ENCODE measurements at places on chromosomes 1 and 21.

- no peak for DNase-seq
Observed at GRCh38 chr21:29386803-29387202, 88.1 kb downstream of the BACH1 start.

DNA sequence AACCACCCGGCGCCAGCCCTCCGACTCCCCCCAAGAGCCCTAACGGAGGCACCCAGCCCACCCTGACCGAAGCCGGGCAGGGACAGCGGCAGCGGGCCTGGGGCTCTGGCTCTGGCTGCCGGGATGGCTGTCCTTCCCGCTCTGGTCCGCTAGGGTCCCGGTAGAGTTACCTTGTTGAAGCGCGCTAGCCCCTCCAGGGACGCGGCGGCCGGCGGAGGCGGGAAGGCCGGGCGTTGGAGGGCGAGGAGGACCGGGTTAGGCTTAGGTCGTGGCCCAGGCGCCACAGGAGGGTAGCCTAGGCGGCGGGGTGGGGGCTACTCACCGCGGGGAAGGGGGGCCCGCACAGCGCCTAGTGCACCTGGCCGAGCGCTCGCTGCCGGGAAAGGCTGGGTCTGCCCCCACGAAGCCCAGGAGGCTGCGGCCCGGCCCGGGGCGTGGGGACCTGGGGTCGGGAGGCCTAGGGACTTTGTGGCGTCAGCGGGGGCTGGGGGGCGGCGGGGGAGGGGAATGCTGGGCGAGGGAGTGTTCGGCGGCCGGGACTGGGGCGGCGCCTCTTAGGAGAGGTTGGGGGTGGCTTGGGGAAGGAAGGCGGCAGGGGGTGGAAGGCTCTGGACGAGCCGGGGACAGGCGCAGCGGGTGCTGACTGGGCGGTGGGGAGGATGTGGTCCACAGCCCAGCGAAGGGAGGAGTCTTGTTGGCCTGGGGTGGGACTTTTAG, at the start of gene TRIM17:
TSS of gene TRIM17 (minus strand) at position 645 of the 717 bp plus-strand sequence. CDS start 1,789 bp downstream, outside the sequence.
- DNase-seq = peak; percentile 17

- no peak for DNase-seq
Observed at GRCh38 chr1:189764391-189765320, 713.0 kb downstream of the BRINP3 start.

DNA sequence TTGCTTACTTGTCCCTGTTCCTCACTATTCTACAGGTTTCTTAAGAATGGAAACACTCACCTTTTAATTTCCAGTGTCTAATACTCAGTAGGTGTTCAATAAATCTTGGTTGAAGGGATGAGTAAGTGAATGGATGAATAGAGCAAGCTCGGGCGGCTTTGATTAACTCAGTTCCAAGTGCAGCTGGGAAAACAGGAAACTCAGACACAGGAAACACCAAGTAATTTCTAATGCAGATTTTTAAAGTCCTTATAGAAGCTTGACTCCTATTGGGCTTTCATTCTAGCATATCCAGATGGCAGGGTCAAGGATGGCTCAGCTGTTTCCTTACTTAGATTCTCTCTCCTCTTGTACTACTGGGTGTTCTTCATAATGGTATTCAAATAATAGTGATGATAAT, 14.0 kb downstream of the CAMK1G start:
- DNase-seq = no peak

DNA sequence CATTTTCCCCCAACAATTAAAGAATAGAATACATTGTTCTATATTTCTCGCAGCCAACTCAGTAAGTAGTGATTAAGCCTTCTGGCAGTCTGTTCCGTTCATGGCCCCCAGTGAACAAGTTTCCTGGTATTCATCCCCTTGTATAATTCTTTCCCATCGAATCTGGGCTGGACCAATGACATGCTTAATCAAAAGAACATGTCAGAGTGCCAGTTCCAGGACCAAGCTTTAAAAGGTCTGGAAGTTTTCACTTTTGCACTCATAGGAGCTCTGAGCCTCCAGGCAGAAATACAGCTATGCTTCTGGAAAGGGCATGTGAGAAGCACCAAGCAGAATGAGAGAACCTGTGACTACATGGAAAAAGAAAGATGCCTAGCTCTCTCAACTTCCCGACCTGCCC, 22.5 kb upstream of the DPYD start:
- no peak for DNase-seq

DNA sequence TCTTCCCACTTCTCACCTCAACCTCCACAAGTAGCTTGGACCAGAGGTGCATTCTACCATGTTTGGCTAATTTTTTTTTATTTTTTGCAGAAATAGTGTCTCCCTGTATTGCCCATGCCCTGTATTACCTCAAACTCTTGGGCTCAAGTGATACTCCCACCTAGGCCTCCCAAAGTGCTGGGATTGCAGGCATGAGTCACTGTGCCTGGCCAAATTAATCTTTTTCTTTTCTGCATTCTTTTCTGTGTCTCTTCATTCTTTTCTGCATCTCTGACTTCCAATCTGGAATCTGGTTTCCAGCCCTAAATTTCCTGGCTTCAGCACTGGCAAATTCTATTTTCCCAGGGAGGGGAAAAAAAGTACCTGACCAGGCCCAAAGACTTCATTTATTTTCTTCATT, 31.2 kb upstream of the TACSTD2 start:
- DNase-seq = no peak

Measured in stimulated activated CD4-positive, alpha-beta T cell treated with anti-CD3 and anti-CD28 coated beads, Interleukin-1b, Interleukin-23, amount 100 ng/mL, for 1 hour (primary cell).